Fibroblast of upper back skin (primary cell): ENCODE measurements at places on chromosomes 16 and 17.

- DNase-seq, result peak; percentile 50
Observed at GRCh38 chr16:21083729-21084268, 66.8 kb downstream of the DNAH3 start.

DNA sequence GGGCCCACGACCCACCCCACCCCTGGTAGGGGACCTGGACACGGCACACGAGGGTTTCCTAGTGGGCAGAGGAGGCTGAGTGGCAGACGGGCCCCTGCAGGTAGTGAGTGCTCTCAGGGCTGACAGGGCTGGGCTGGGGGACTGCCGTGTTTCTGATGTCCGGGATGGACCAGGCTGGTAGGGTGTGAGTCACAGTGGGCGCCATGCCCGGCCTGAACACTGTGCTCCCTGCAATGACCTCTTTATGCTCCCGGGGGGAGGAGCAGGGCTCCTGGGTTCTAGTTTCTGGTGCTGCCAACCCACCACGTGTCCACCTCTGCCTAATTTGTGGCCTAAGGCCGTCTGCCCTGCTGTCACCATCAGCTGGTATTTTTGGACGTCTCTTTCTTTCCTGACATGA lies 26.3 kb downstream of the ARHGAP23 start:
- peak; percentile 67 for DNase-seq

- no peak for DNase-seq
Observed at GRCh38 chr17:70202840-70203239, 33.5 kb downstream of the KCNJ2 start.

DNA sequence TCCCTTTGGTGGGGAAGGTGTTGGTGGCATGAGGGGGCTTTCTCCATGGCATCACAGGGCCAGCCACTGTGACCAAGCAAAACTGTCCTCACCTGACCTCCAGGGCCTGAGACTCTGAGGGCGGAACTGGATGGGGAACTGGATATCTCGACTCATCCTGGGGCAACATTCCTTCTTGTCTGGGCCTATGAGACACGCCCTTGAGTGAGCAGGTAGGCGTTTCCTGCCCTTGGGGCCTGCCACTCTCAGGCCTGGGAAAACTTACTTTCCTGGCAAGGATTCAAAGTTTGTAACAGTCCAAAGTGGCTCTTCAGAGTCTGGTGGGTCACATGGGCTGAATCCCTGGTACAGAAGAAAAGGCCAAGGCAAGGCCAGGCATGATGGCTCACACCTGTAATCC lies 9.6 kb downstream of the MT1X start:
- DNase-seq, result peak; percentile 24

- DNase-seq, result no peak
Observed at GRCh38 chr17:19397556-19398041, 10.6 kb upstream of the MFAP4 start.

- DNase-seq, result no peak
Observed at GRCh38 chr16:30527635-30528178, 1.3 kb upstream of the ZNF768 start.

GRCh38 chr17:43025766-43026537 lies 921 bp downstream of the RND2 start:
- no peak for DNase-seq

DNA sequence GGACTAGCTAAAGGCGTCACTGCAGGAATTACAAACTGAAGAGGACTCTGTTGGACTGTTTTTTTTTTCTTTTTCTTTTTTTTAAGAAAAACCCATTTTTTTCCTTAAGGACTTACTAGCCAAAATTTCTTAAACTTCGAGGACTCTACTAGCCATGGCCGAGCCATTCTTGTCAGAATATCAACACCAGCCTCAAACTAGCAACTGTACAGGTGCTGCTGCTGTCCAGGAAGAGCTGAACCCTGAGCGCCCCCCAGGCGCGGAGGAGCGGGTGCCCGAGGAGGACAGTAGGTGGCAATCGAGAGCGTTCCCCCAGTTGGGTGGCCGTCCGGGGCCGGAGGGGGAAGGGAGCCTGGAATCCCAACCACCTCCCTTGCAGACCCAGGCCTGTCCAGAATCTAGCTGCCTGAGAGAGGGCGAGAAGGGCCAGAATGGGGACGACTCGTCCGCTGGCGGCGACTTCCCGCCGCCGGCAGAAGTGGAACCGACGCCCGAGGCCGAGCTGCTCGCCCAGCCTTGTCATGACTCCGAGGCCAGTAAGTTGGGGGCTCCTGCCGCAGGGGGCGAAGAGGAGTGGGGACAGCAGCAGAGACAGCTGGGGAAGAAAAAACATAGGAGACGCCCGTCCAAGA lies 878 bp downstream of the HEXIM1 start:
- DNase-seq, result peak; percentile 83

GRCh38 chr16:81588326-81589081 lies 143.9 kb downstream of the CMIP start:
- no peak for DNase-seq

- DNase-seq, result peak; percentile 17
Observed at GRCh38 chr16:80198311-80199299, 342.2 kb upstream of the DYNLRB2 start.

DNA sequence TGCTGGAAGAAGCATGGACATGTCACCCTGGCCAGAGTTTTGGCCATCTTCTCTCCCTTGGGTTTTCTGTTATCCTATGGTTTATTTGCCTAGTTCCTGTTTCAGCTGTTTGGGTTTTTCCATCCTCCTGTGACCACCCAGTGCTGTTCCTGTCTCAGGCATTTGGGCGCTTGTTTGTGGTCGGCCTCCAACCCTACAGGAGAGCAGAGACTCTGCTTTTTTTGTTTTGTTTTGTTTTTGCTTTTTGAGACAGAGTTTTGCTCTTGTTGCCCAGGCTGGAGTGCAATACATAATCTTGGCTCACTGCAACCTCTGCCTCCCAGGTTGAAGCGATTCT lies 3.3 kb upstream of the ZC3H7A start:
- DNase-seq, result no peak

DNA sequence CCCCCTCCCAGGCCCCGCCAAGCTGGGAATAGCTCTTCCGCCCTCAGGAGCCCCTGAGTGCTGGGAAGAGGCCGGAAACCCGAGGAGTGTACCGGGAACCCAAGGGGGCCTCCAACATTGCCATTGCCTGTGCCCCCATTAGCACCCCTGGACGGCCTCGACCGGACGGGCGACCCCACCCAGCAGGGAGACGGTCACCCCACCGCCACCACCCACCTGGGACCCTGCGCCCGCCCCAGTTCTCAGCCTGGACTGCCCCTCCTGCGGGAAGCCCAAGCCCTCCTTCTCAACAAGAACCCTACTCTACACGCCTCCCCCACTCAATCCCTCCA lies 2.0 kb downstream of the CARHSP1 start:
- no peak for DNase-seq

DNA sequence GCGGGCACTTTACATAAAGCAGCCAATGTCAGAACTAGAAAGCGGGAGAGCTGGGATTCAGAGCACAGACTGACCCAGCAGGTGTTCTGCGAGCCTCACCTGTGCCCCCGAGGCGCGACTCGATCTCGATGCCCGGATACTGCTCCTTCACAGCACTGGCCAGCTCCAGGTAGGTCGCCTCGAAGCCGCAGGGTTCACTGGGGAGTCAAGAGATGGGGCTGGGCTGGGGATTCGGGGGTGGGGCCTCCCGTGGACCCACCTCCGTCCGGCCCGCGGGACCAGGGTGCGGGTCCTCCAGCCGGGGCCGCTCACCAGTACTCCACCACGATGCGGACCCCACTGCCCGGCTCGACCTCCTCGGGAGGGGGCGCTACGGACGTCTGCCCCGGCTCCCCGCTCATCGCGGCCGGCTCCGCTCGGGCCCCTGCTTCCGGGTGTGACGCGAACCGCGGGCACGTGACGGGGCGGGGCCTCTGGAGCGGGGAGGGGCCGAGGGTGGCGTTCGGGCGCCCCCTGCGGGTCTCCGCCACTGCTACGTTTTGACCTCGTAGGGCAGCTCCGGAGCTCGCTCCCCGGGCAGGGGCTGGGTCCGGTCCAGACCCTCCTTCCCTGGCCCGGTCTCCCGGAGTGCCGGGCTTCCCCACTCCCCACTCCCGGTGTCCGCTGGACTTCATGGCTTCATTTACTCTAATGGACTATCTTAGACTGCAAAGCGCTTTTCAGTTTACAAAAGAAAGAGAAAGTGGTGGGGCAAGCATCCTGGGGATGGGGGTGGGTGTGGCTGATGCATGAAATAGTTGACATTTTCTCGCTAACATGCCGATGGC lies at the start of gene MIEN1:
TSS of gene MIEN1 (minus strand) at position 438 of the 827 bp plus-strand sequence. CDS start at position 401, 37 bp downstream.
- DNase-seq, result peak; percentile 76

- DNase-seq, result no peak
Observed at GRCh38 chr16:56075732-56076388, 115.4 kb upstream of the GNAO1 start.

- DNase-seq, result peak; percentile 36
Observed at GRCh38 chr17:40471846-40472732, 28.8 kb downstream of the IGFBP4 start.

DNA sequence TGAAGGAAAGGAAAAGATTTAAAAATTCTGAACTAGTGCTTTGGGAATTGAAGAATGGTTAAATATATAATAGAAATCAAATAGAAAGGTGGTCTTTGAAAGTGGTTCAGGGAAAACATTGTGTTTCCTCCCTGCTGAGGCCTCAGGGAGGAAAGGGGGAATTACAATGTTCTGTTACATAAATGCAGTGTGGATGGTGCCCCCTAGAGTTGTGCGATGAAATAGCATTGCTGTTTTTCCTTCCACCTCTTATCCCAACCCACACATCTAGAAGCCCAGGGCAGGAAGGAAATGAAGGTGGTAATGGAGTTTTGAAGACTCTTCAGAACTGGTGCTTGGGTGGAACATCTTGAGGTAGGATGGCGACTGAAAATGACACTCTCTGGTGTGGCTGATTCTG lies 6.4 kb upstream of the TOX3 start:
- DNase-seq, result no peak

DNA sequence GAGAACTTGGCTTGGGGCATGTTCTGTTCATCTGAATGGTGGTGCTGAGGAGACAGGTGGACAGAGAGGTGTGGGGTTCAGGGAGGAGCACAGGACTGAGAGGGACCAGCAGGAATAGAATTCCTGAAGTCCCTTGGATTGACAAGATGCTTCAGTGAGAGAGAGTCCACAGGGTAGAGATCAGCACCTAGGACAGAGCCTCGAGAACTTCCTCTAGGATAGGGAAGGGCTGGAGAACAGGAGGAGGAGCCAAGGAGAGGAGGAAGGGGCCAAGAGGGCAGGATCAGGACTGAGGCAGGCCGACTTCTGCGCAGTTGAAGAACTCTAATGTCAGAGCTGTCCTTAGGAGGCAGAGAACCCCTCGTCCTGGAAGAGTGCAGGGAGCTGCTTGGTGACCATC lies 138.4 kb downstream of the PRKCB start:
- no peak for DNase-seq

DNA sequence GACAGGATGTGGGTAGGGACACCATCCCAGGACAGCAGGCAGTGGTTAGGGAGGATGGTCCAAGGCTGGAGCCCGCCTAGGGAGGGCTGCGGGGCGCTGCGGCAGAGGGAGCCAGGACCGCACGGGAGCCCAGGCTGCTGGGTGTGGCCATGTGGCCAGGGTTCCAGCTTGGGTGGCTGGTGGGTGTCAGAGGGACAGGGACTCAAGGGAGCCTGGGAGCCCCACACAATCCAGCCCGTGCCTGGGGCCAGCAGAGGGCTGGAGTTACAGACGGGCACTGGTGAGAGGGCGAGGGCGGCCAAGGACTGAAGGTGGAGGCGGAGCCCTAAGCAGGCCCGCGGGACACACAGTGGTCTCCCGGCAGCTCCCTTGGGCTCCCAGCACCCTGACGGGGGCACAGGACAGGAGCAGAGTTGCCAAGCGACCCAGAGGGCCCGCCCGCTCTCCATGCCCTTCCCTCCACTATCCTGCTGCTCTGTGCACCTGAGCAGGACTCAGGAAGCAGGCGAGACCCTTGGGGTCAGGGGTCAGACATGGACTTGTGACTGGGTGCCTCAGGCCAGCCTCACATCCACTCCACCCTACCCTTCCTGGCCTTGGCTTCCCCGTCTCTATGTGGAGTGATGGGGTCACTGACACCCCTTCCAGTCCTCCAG lies 7.1 kb downstream of the MRPL28 start:
- no peak for DNase-seq

DNA sequence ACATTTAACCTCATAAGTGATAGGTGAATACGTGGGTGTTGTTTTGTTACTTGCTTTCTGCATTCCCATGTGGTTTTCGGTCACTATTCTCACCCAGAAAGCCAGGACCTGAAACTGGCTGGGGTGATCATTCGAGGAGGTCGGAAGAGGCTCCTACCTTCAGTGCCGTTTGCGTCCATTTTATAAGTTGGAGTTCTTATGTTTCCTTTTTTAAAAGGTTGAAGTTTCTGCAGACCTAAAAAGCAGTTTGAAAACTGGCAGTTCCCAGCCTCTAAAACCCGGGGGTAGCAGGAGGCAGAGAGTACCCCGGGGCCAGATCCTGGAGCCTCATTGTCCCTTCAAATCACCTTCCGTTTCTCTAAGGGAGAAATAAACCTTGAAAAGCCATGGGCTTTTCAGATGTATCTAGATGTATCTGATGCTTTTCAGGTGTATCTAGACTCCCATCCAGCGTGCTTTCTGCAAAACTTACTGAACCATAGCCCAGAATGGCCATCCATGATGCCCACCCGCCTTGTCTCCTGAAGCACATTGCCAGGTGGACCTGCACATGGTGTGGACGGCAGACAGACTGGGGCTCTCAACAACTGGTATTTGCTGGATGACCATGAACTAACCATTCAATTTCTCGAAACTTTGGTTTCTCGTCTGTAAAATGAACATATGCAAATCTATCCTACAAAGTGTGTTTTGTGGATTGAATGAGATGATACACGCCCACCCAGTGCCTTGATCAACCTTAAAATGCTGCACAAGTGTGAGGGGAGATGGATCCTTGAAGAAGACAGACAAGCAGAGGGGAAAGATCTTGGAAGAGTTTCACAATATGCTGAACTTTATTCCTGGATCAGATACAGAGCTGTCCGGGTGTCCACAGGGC lies 1.3 kb downstream of the NLRC5 start:
- no peak for DNase-seq

DNA sequence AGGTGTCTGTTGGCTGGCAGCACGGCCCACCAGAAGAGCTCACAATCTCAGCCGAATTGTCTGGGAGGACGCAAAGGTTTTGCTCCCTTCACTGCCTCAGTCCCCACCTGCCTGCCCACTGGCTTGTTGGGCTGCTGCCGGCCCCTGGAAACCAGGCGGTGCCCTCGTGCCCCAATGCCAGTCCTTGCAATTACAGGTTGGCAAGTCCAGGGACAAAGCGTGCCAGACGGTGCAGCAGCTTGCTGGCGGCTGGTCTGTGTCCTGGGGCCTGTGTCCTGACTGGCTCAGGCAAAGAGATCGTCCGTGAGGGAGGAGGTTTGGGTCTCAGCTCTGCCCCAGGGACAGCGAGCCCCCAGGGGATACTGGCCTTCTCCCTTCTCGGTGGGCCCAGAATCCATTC lies 24.6 kb upstream of the SPNS2 start:
- no peak for DNase-seq

- DNase-seq, result no peak
Observed at GRCh38 chr17:45433159-45433535, 477 bp upstream of the ARHGAP27 start.

GRCh38 chr16:16092925-16093627 lies 130.2 kb downstream of the ABCC6 start:
- peak; percentile 13 for DNase-seq

DNA sequence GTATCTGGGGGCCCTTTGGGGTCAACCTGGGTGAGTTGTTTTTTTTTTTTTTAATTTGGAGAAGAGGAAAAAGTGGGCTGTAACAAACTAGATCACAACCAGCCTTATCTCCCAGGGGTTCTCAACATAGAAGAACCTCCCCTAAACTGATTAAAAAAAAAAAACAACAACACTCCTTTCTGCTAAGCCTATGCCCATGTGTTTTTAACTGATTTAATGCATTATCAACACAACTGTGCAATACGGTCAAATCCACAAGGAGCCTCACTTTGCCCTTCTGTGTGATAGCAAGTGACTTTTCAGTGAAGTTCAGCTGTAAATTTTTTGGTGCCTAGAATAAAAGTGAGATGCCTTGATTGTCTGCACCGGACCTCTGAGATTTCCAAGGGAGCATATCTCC lies 646 bp downstream of the MYH11 start:
- no peak for DNase-seq
